ENCODE measurements at places on chromosomes 1 and 21. TPM values are rescaled to one million over a fixed set of nuclear protein-coding genes. Genes with fewer than 3 reads are reported as not detected.
A peak's percentile ranks its signal among the peaks of the same experiment; 100 is the strongest.

Gene RPE65
- total RNA-seq = not detected

GRCh38 chr1:229068270-229068987, 202.5 kb upstream of the RAB4A start:
- DNase-seq = no peak

Gene OSCP1
- total RNA-seq = 17.8 TPM

Gene SYT11
- total RNA-seq = 3.1 TPM

- DNase-seq = no peak
These were observed 6.3 kb upstream of the TNNT2 start for GRCh38 chr1:201383647-201384405.

DNA sequence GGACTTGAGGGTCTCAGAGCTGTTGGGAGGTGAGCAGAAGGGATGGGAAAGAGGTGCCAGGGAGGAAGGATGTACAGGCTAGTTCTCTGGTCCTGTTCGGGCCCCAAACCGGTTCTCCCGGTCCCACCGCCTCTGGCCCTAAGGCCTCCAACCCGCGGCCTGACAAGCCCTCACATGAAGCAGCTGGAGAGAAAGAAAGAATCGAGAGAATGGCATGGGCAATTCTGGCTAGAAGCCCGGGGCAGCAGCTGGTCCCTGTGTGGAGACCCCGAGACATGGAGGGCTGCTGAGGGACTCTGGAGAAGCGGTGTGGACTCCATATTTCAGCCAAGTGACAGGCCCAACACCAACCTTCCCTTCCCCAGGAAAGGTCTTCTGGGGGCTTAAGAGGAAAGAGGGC, 730 bp downstream of the CDC42SE1 start:
- DNase-seq = peak; percentile 85

Gene FMN2
- total RNA-seq = 0.76 TPM

DNA sequence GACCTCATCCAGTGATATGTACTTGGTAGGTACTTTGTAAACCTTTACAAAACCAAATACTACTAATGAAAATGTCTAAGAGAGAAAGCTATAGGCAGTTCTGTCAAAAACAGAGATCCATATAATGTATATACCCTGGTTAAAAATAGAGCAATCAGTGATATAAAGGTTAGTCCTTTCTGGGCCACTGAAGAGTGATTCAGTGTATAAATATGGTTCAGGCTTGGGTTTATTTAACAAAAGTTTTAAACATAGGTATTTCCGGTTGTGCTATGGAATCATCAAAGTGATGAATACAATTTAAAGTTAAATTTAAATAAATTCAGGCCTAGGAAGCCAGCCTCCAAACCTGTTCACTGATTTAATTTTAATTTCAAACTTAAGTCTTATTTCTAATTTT, 108.4 kb upstream of the DMRTA2 start:
- no peak for DNase-seq

- DNase-seq = no peak
These were observed 50.3 kb downstream of the SYT2 start for GRCh38 chr1:202659974-202660373.

DNA sequence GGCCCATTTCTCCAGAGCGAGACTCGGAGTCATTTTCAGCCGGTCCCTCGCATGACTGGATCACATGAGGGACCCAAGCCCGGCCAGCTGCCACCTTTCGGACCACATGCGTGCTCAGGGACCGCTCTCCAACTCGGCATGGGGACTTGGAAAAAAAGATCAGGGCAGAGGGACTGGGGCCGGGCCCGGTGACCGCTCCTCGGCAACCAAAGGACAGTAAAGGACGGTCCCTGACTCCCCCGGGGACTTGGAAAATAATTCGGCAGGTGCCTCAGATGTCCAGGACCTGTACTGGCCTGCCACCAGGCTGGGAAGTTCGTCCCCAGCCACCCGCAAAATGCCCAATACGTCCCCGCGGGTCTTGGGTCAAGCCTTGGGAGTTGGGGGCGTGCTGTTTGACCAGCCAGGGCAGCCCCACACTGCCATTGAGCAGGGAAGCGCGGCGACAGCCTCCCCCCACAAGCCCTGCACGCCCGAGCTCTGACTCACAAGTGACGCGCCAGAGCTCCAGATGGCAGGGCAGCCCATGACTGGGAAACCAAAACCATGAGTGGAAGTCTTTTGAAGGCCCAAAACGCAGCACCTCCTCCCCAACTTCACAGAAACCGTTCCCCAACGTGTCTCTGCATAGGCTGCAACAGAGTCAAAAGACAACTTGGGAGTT, 134.5 kb downstream of the LIPI start:
- no peak for DNase-seq

DNA sequence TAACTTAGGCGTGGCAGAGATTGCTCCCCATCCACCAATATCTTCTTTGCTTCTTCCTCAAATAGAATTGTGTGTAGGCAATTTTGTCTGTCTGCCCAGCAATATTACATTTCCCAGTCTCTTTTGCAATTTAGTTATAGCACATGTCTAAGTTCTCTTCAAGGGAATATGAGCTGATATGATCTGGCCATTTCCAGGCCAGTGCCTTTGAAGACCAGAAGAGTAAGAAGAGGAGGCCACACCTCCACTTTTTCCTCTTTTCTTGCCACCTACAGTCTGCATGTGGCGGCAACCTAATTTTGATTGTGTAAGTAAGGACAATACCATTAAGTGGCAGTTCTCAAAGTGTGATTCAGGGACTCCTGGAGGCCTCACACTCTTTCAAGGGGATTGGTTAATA, 6.3 kb upstream of the RSBN1 start:
- DNase-seq = no peak

- no peak for DNase-seq
These were observed 12.4 kb downstream of the SELL start for GRCh38 chr1:169698976-169699375.

Gene ARTN
- total RNA-seq = 1.0 TPM

GRCh38 chr1:121566346-121566745, 381.6 kb downstream of the SRGAP2C start:
- DNase-seq = no peak

DNA sequence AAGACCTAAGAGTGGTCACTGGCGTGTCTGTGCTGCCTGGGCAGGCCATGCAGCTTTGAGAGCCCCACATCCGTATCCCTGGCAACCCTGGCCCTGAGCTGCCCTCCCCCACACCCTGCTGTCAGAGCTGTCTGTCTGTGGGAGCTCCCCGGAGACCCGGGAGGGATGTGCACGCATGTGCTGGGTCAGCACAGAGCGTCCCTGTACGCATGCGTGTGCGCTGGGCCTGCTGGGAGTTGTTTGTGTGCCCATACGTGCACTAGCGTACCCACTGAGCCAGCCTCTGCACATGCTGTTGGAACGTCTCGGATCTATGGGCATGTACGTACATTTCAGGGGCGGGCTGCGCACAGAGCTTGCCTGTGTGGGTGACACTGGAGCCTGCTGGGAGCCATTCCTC, 89.3 kb downstream of the EPHB2 start:
- DNase-seq = no peak

Gene OR2W3
- not detected for total RNA-seq

DNA sequence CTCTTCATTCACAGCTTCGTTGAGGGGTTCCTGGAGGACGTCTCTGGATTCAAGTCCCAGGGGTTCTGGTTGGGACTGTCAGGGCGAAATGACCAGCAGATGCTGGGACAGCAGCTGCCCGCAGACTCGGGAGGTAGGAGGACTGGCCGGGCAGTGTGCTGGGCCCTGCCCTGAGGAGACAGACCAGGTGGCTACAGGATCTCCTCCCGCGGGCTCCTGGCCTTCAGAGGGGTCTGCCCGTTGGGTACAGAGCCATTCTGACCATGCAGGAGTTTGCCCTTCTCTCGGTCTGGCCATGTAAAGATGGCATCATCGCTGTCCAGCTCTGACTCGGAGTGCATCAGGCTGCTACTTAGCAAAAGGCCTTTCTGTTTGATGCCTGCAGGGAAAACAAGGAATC, 122.5 kb downstream of the KIAA0319L start:
- no peak for DNase-seq

- no peak for DNase-seq
These were observed 2.5 kb upstream of the PLEKHM2 start for GRCh38 chr1:15681349-15682292.

Gene ZBTB21
- total RNA-seq = 18.7 TPM

GRCh38 chr1:70353601-70354331, 756 bp downstream of the ANKRD13C start:
- no peak for DNase-seq

DNA sequence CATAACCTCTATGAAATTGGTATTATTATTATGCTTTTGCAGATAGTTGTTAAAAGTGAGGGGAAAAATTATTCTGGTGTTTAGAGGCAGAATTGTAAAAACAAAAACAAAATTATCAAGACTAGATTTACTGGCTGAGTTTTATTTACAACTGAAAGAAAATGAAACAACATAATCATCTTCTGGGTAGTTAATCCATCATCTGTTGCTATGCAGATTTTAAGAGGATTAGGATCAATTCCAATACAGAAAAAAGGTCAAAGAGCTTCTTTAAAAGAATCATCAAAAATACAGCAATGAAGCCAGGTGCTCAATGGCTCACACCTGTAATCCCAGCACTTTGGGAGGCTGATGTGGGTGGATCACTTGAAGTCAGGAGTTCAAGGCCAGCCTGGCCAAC, 8.3 kb downstream of the GOLT1A start:
- no peak for DNase-seq

DNA sequence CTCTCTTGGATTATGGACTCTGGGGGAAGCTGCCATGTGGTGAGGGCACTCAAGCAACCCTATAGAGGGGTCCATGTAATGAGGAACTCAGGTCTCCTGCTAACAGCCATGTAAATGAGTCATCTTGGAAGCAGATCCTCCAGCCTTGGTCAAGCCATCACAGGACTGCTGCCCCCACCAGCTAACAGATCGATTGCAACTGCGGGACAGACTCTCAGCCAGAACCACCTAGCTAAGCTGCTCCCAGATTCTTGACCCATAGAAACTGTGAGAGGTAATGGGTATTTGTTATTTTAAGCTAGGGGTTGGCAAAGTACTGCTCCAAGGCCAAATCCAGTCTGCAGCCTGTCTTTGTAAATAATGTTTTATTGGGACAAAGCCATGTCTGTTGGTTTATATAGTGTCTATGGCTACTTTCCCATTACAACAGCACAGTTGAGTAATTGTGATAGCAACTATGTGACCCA, 27.6 kb upstream of the MAP3K7CL start:
- DNase-seq = no peak

- DNase-seq = no peak
These were observed 30.7 kb downstream of the FOXO6 start for GRCh38 chr1:41391834-41392527.

- DNase-seq = no peak
These were observed 2.7 kb downstream of the RGL1 start for GRCh38 chr1:183807549-183808168.

DNA sequence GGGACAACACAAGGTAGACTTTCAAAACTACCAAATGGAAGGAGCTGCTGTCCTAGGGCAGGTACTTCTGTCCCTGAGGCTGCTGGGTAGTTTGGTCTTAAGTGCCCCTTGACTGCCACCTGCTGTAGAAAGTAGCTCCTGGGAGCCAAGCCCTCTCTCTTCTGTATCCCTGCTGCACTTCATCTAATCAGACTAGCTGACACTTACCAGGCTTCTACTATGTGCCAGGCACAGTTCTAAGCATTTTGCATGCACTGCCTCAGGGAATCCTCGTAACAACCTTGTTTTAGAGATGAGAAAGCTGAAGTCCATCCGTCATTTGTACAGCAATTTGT, 15.9 kb upstream of the SRSF4 start:
- peak; percentile 73 for DNase-seq

Gene SERTAD4
- 2.0 TPM for total RNA-seq

Gene CELA3A
- not detected for total RNA-seq

Gene SUSD4
- total RNA-seq = 2.9 TPM

DNA sequence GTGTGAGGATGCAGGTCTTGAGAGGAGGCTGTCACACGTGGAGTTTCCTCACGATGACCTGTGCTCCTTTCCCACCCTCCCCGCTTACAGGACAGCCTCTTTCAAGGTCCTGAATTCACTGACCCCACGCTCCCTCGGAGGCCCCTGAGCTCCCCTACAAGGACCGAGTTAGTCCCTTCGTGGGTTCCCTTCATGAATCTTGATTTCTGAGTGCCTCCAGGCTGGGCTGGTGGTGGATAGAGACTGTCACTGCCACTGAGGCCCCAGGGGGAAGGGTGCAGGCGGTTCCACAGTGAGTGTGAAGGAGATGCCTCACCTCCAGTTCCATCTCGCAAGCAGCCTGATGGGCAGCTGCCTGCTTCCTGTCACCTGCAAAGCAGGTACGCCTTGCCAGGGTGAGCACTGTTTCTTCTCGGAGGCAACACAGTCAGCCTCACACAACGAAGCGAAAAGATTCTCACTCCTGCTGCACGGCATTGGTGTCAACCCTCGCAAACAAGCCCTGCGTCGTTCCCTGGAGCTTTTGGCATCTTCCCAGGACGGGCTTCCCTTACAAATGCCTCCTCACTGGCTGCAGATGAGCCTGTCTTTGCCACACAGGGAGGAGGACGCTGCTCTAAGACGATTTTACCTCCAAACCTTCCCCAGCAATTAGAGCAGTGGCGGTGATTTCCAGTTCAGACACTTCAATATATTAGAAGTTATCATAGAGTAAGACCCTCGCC, 26.7 kb upstream of the PCP4 start:
- no peak for DNase-seq

- no peak for DNase-seq
These were observed 13.2 kb downstream of the TMEM81 start for GRCh38 chr1:205071028-205071409.

Gene SEMA6C
- total RNA-seq = 4.7 TPM

DNA sequence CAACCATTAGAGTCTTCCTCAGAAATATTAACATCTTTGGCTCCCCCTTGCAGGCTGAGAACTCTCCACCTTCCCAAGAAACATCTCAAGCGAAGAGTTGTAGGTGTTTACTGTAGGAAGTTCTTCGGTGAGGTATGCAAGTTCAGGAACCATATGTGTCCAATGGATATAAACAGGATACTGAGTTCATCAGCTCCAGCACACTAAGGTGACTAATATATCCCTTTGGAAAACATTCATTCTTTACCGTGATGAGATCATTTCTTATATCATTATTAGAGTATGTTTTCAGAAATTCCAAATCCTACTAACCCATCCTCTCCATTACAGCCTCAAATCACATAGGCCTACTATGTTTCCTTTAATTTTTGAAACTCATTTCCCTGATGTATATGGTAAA, 37.3 kb upstream of the PRMT6 start:
- DNase-seq = no peak

Gene PGBD5
- total RNA-seq = 5.0 TPM

DNA sequence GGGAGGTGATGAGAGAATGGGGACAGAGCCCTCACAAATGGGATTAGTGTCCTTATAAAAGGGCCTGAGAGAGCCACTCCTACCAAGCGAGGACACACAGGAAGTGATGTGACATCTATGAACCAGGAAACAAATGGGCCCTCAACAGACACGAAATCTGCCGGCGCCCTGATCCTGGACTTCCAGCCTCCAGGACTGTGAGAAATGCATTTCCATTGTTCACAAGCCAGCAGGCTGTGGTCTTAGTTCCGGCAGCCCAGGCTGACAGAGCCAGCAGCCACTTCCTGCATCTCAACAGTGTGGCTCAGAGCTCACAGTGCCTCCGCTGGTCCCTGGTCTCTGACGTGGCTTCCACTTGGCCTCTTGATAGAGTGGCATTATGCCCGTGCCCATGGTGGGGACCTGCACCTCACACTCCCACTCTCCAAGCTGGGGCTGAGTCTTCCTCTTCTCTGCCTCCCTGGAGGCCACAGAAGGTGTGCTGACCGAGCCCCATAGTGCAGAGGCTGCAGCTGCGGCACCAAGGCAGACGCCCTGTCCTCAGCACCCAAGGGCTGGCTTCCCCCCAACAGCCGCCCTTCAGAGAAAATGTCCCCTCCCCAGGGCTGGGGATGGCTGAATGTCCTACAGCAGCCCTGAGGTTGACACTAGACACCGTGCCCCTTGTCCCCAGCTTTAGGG, 44.9 kb downstream of the ACOT7 start:
- peak; percentile 51 for DNase-seq
